Effector CD8-positive, alpha-beta T cell (primary cell): ENCODE measurements at places on chromosomes 2 and 18.

- DNase-seq = no peak
Measured at GRCh38 chr2:168149986-168150385, 97.4 kb downstream of the STK39 start.

GRCh38 chr2:64905338-64906024, 83.7 kb upstream of the SLC1A4 start:
- no peak for DNase-seq

- no peak for DNase-seq
Measured at GRCh38 chr2:36058953-36059352, 296.6 kb upstream of the CRIM1 start.

DNA sequence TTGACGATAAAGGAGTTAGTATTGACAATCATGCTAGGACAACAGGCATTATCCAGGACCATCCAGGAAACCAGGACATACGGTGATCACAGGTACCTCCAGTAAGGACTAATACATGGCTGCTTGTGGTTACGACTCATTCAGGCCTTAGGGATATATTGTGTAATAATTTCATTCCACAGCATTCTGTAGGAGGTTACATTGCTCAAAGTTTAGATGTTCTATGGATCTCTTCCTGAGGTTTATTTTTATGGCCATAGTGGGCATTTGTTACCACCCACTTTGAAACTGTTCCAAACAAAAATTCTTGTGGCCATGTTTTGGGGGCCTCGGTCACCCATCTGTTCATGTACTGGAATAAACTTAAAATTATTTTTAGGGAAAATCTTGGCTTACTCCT, 431.6 kb downstream of the METTL4 start:
- DNase-seq = no peak

GRCh38 chr2:170715932-170716777, 1.0 kb downstream of the SP5 start:
- no peak for DNase-seq

DNA sequence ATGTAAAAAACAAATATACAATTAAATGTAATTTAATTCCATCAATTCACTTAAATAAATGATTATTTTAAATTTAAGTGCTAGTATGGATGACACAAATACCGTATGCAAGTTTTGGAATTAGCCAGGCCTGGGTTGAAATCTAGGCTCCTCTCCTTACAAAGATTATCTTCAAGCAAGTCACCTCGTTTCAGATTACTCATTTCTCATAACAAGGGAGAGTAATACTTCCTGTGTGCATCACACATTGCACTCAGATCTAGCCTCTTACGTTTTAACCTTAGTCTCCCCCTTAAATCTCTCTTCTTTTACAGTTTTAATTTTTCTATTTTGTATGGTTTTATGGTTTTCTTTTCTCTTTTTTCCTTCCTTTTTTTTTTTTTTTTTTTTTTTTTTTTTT, 1475.9 kb upstream of the NXPH2 start:
- DNase-seq = no peak

GRCh38 chr2:99711144-99711543, 221.3 kb upstream of the REV1 start:
- no peak for DNase-seq

GRCh38 chr2:219490186-219490585, 8.5 kb upstream of the GMPPA start:
- no peak for DNase-seq

DNA sequence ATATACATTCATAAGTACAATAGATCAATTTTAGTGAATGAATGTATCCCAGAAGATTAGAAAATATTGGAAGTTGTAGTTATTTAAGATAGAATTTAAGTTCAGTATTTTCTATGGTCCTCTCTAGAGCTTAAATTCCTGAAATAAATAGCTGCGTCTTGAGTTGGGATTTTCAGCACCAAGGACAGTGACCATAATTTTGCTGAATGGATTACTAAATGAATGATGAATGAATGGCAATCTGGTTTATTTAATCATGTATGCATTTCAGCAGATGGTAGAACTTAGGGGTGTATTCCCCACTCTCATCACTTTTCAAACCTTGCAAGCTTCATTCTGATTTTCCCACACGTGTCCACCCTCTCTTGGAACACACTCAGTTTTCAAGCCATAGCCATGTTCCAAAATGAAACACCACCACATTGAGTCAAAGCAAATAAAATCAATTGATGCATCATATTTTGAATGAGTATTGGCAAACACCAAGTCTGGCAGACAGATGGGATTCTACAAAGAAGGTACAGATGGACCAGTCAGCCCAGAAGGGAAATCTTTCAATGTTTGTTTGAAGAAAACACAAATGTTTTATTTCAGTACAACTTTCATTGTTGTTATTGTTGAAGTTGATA, 362.2 kb upstream of the NXPH2 start:
- DNase-seq = no peak
